Stimulated activated CD4-positive, alpha-beta T cell treated with anti-CD3 and anti-CD28 coated beads, Interleukin-1b, Interleukin-23, amount 100 ng/mL, for 1 hour (primary cell): ENCODE measurements at places on chromosomes 16 and 17.

GRCh38 chr16:27628241-27628942 lies 78.4 kb downstream of the KATNIP start:
- no peak for DNase-seq

DNA sequence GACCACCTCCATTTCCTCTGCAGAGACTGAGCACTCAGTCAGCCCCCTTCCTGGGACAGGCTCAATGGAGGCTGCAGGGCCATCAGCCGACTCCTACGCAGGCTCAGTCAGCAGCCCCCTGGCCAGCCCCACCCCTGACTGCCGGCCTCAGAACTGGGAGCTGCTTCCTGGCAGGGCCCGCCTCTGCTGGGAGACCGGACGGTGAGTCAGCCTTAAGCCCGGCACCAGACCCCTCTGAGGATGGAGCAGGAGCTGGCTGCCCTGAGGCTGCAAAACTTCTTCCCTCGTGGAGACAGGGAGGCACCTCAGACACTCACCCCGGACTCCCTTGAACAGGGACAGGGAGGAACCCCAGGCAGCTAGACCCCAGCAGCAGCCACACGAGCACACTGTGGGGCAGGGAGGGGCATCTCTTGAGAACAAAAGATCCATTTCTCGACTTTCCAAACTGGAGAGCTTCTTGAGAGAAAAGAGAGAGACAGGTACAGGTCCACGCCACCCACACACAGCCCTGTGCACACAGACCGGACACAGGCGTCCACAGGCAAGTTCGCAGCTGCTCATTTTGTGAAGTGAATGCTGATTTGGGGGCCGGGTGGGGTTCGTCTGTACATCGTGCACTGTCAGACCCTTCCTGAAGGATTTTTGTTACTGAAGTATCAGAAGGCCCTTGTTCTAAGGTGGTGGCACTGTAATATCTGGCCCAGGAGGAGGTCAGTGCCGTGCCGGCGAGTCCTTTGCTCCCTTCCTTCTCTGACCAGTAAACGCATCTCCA lies 1.3 kb upstream of the TUBB3 start:
- no peak for DNase-seq

- no peak for DNase-seq
These were observed 653 bp upstream of the VAC14 start for GRCh38 chr16:70801611-70802010.

GRCh38 chr17:9116311-9116835 lies 95.1 kb downstream of the NTN1 start:
- no peak for DNase-seq

DNA sequence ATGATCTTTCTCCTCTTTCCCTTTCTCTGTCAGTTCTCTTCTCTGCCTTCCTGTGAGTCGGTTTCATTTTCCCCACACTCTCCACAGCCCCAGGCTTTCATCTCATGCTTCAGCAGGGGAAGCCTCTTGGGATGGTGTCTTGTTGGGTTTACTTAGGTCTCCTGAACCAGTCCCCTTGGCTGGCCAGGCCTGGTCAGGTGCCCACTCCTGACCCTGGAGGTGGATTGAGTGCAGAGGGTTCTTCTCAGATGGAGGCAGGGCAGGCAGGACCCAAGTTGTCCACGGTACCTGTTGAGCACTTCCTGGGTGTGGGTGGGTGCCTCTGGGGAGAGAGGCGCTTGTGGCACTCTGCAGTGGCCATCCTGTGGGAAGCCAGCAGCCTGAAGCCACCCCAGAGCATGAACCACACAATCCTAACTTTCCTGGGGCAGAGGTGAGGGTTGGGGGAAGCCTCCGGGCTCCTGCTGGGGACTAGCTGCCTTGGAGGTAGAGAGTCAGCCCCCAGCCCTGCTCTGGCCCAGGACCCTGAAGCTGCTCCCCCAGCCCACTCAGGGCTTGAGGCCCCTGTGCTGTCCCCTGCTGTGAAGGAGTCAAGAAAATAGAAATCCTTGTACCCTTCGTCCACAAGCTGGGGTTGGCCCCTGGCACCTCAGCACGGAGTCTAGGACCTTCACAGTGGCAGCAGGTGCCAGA lies 2.0 kb upstream of the RAP1GAP2 start:
- DNase-seq, result no peak

- DNase-seq, result no peak
These were observed 989.7 kb downstream of the CDH11 start for GRCh38 chr16:64132190-64132589.

GRCh38 chr17:19703828-19704613 lies 12.4 kb downstream of the SLC47A2 start:
- DNase-seq, result no peak

DNA sequence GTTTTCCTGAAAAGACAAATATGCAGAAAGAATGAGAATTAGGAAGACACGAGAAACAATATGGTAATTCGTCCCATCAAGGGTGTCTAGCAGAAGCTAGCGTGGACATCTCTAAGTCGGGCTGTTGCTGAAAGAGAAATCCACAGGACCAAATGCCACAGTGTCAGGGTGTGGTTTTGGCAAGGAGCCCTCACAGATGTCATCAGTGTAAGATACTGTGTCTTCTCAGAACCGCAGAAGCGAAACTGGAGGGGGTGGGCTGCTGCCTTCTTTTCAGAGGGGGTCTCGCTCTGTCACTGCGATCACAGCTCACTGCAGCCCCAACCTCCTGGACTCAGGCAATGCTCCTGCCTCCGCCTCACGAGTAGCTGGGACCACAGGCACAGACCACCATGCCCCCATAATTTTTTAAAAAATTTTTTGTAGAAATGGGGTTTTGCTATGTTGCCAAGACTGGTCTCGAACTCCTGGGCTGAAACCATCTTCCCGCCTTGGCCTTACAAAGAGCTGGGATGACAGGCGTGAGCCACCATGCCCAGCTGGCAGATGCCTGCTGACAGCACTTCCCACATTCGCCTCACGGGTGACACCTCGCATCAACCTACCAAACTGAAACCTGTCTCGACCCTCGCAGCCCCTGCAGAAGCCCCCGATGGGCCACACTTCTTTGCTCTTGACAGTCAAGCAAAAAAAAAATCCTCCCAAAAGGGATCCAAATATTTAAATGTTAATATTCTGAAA lies 26.2 kb downstream of the TRAP1 start:
- DNase-seq, result no peak

DNA sequence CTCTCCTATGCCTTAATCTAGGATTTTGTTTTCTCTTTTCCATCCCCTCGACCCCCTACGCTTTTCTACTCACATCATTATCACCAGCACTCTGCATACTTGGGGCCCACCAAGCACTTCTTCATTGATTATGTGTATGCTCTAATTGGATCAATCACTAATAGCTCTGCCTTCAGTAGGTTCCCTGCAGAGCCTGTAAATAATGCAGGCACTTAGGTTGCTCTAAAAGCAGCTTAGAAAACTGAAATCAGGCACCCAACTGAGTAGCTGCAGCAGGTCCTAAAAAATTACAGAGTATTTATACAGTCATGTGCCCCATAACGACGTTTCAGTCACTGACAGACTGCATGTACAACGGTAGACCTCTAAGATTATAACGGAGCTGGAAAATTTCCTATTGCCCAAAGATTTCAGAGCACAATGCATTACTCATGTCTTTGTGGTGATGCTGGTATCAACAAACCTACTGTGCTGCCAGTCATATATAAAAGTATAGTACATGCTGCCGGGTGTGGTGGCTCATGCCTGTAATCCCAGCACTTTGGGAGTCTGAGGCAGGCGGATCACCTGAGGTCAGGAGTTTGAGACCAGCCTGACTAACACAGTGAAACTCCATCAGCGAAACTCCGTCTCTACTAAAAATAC lies 280.4 kb downstream of the HS3ST3B1 start:
- DNase-seq, result no peak

DNA sequence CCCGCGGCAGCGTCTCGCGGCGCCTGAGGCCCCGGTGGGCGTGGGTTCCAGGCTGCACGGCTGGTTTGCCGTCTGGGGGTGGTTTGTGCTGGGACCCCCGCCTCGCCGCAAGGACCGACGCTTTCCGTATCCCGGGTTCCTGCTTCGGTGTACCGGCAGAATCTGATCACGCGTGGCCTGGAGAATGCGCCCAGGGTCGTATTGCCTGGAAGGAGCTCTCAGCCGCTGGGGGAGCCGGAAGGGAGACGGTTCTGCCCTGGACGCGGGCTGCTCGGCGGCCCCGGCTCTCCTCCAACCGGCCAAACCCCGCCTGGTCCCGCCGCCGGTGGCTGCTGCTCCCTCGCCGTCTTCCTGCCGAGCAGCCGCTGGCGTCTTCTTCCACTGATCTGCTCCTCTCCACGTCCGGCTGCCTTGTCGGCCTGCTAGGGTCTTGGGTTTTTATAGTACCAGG lies 39.8 kb downstream of the ZNF778 start:
- DNase-seq, result no peak

- DNase-seq, result no peak
These were observed 19.2 kb upstream of the MRPS23 start for GRCh38 chr17:57868910-57869616.

DNA sequence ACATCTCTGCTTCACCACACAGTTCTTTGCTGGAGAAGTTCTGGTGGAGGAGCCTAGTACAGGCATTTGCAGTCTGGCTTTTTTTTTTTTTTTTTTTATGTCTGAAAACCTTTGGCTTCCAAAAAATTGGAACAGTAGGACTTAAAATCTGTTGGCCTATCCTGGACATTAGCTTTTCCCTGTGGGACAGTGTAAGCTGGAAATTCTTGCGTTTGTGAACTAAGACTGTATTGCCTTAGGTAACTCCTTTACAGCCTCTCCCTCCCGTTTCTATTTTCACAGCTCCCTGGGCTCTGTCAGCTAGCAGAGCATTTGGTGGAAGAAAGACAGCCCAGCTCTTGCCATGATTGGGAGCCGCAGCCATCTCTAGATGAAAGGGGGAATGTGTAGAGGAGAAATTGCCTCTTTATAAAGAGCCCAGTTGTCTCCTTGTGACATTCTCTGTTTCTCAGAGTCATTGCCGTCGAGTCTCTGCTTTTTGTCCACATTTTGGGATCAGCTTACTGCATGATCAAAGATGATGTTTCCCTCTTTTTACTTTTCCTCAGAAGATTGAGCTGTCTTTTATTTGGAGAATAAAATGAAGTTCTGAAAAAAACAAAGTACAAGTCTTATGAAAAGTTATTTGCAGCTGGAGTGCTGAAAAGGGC lies 227.5 kb downstream of the SPECC1 start:
- DNase-seq, result no peak

GRCh38 chr17:16446338-16446983 lies 31.1 kb downstream of the TRPV2 start:
- DNase-seq, result no peak

- DNase-seq, result no peak
These were observed 12.2 kb downstream of the ORC6 start for GRCh38 chr16:46701615-46702014.

- no peak for DNase-seq
These were observed 787 bp downstream of the AMDHD2 start for GRCh38 chr16:2520784-2521531.

DNA sequence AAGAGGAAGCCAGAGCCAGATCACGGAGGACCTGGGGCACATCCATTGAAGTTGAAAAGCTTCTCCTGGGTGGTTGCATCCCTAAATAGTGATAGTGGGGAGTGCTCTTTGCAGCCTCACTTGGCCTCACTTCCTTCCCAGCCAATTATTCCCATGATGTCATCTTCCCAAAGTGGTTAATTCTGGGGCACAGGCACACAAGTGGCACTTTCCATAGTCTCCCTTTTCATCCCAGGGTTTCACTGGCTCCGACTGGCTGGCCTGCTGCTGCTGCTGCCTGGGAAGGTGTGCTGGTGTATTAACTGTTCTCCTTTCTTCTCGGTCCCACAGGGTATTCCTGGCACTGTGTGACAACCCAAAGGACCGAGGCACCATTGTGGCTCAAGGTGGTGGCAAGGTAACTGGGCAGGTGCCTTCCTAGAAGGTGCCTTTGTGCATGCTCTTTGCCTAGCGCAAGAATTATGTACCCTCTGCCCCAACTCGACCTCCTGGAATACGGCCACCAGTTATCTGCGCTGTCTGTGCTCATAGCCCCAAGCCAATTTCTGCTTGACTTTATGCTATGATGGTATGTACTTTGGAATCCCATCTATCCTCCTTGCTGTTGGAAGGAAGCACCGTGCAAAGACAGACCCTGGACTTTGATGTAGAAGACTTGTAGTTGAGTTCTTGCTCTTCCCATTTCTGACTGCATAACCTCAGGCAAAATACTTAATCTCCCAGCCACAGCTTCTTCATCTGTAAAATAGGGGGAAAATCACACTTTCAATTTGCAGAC lies 18.4 kb downstream of the SLC35G3 start:
- DNase-seq, result no peak

- DNase-seq, result no peak
These were observed 43.5 kb downstream of the PKD1 start for GRCh38 chr16:2092256-2092620.

GRCh38 chr17:73976676-73977521 lies 226.6 kb upstream of the RPL38 start:
- no peak for DNase-seq

DNA sequence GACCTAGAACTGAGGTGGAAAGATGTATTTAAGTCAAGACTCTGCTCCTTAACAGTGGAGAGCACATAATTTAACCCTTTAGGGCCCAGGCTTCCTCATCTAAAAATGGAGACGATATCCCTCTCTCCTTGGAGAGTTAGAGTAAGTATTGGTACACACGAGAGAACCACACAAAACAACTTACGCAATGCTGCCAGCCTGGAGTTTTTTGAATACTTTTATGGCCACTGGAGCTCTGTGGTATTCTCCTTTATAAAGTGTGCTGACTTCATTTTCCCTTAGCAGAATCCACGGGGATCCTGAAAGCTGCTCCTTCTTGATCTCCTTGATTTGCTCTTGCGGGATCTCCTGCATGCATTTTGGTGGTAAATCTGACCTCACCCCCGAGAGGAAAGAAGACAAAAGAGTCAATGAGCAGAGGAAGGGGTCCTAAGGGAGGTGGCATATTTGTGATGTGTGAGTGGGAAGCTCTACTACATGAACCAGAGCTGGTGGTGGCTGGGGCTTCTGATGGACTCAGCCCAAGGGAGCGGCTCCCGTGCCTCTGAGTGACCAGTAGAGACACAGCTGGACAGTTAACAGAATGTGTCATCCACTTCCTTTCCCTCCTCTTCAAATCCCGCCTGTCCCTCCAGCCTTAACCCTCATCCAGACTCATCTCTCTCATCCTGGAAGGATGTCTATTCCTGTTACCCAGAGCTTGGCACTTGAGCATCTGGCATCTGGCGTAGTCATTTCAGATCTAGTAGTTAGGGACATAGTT lies 9.4 kb downstream of the MLKL start:
- DNase-seq, result no peak

DNA sequence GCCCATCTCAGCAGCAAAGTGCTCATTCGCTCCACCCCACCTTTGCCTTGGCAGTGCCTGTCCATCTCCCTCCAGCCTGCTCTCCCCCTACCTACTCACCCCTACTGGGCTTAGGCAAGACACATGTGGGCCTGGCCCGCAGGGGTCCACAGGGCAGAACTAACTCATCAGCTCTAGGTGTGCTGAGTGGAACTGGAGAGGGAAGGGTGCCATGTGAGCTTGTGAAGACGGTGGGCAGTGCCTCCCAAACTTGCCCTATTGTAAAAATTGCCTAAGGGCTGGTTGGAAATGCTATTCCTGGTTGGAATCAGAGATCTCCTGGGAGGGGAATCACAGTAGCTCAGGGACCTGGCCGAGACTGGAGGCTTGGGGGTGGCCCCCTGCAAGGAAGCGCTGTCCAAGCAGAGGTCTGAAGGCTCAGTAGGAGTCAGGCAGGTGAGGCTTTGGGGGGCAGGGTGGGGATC lies 29.1 kb upstream of the TNS4 start:
- DNase-seq, result no peak

GRCh38 chr16:15398618-15399316 lies 3.2 kb downstream of the MPV17L start:
- no peak for DNase-seq

GRCh38 chr17:38873640-38874380 lies 4.0 kb downstream of the LASP1 start:
- no peak for DNase-seq
